ENCODE measurements at places on chromosomes 2 and 18. TPM values are rescaled to one million over a fixed set of nuclear protein-coding genes. Genes with fewer than 3 reads are reported as not detected.

SERPINB7 gene
- total RNA-seq = not detected

SCG2 gene
- 25.7 TPM for total RNA-seq

THUMPD2 gene
- total RNA-seq = 4.1 TPM

CIB4 gene
- not detected for total RNA-seq

PKP4 gene
- 31.1 TPM for total RNA-seq

MTCL1 gene
- total RNA-seq = 14.5 TPM

IL36A gene
- total RNA-seq = not detected

DYNAP gene
- not detected for total RNA-seq

GPR75 gene
- total RNA-seq = 1.4 TPM

- H3K4me3 ChIP-seq = no peak overlapping the region
- H3K4me1 ChIP-seq = no peaks in the 10 kb centered on the region
- no peaks in the 10 kb centered on the region for H3K36me3 ChIP-seq
- H3K27me3 ChIP-seq = no peaks in the 10 kb centered on the region
These were observed 71.7 kb downstream of the GALNT14 start for GRCh38 chr2:31066551-31066950.

GRCh38 chr2:234329202-234329960 lies 167.5 kb downstream of the ARL4C start:
- no peak overlapping the region for H3K4me3 ChIP-seq
- no peaks in the 10 kb centered on the region for H3K4me1 ChIP-seq
- no peak overlapping the region for H3K27ac ChIP-seq
- no peaks in the 10 kb centered on the region for H3K27me3 ChIP-seq

GRCh38 chr18:12975488-12975887 lies 15.7 kb upstream of the CEP192 start:
- H3K36me3 ChIP-seq = peaks cover 4% of the 10 kb centered on the region
- no peaks in the 10 kb centered on the region for H3K4me1 ChIP-seq
- DNase-seq = no peak
- H3K27me3 ChIP-seq = no peaks in the 10 kb centered on the region
- no peak overlapping the region for H3K27ac ChIP-seq
- H3K4me3 ChIP-seq = no peak overlapping the region

GRCh38 chr18:27845897-27846296 lies 331.0 kb downstream of the CDH2 start:
- no peak overlapping the region for H3K27ac ChIP-seq
- no peaks in the 10 kb centered on the region for H3K4me1 ChIP-seq
- H3K27me3 ChIP-seq = no peaks in the 10 kb centered on the region
- H3K36me3 ChIP-seq = no peaks in the 10 kb centered on the region
- H3K4me3 ChIP-seq = no peak overlapping the region

GRCh38 chr2:15049096-15049993 lies 416.8 kb downstream of the LRATD1 start:
- no peaks in the 10 kb centered on the region for H3K4me1 ChIP-seq
- peak; percentile 63 for DNase-seq

- no peaks in the 10 kb centered on the region for H3K36me3 ChIP-seq
- H3K4me3 ChIP-seq = no peak overlapping the region
- H3K4me1 ChIP-seq = no peaks in the 10 kb centered on the region
- no peak for DNase-seq
- no peaks in the 10 kb centered on the region for H3K27me3 ChIP-seq
These were observed 113.6 kb upstream of the COL5A2 start for GRCh38 chr2:189293164-189293563.

DNA sequence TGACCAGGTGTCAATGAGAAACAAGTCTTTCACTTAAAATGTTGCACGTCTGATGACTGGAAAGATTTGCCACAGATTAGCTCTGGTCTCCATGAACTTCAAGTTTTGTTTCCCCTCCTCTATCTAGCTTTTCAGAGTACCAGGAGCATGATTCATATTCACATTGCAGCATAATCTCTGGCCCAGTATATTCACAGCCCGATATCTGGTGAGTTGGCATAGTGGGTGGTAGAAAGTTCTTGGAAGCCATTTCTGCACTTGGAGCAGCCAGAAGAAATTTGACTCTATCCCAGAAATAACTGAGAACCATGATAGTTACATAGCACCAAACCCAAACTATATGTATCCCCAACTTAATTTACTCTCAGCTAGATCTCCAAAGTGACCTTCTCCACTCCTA lies 503.9 kb downstream of the PID1 start:
- DNase-seq = no peak
- no peaks in the 10 kb centered on the region for H3K27me3 ChIP-seq
- H3K36me3 ChIP-seq = no peaks in the 10 kb centered on the region
- H3K4me3 ChIP-seq = no peak overlapping the region
- H3K4me1 ChIP-seq = no peaks in the 10 kb centered on the region

DNA sequence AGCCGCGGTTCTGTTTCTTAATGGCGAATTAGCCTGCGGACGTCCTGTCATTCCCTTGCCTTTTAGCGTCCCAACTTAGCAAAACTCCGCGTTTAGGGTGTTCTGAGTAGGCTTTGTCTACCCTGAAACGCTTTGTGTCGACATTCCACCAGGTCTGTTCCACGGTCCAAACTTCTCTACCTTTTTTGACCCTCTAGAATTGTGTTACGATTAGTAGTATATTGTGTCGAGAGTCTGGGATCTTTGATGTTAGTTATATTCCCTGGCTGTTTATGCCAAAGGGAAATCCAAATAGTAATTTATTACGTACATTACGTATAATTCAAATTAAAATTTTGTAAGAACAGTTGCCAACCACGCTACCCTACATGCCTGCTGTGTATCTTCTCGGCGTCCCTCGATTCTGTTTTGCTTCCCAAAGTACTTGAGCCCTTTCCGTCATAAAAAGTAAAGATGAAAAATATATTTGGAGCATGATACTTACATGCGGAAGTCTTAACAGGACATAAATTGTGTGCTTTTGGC lies 495 bp upstream of the TTC32 start:
- DNase-seq = no peak
- H3K27me3 ChIP-seq = peaks cover 3% of the 10 kb centered on the region
- H3K27ac ChIP-seq = peak overlapping the region; percentile 95
- H3K36me3 ChIP-seq = no peaks in the 10 kb centered on the region

DNA sequence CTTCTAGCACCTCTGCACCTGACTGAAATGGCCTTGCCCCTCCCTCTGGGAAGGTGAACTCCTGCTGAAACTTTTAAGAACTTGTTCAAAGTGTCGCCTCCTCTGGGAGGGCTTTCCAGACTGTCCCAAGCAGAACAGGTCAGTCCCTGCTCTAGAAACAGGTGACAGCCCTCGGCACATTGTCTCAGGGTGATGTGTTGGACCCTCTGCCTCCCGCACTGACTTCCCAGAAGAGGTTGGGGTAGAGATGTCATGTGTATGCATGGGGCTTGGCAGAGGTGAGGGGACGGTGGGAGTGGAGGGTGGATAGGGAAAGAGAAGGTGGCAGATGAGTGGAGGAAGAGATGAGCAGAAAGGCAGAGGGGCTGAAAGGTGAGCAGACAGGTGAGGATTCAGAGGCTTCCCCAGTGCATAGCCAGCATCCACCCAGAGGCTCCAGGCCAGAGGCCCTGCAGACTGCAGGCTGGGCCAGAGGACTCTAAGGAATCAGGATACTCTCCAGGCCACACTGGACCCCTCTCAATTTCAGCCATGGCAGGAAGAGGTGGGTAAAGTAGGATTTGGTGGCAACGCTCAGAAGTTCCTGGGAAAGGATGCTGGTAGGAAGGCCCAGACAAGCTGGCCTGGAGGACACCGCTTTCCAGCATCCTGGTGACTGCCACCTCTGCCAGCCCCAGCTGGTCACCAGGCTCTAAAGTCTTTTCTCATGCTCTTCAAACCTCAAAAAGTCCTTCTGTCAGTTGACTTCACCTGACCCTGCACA lies 24.8 kb upstream of the TNS1 start:
- no peak overlapping the region for H3K27ac ChIP-seq
- no peak overlapping the region for H3K4me3 ChIP-seq

DNA sequence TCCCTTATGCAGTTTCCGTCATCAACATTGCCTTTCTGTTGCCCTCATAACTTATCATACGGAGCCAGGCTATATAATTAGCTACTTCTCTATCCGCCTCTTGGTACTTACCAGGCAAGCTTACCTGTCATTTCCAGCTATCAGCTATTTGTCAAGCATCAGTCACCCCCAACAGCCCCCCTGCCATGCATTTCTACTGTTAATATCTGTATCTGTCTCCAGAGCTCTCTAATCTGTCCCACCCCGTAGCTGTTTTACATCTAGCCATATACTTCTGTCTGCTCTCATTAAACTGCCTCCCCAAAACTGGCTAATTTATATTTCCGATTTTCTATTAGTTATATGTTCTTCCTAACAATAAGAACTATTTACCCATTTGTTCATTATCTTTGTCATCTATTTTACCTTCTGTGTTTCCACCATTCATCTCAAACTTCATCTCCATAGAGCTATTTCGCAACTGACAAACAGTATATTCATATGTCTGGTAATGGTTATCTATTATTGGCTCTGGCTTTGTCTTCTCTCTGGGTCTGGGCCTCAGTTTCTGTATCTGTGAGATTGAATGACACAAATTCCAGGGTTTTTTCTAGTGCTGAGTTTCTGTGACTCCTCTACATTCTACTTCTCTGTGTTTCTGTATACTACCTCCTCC lies 9.6 kb downstream of the EMX1 start:
- H3K4me3 ChIP-seq = no peak overlapping the region
- H3K36me3 ChIP-seq = no peaks in the 10 kb centered on the region
- H3K4me1 ChIP-seq = no peaks in the 10 kb centered on the region
- DNase-seq = no peak

DNA sequence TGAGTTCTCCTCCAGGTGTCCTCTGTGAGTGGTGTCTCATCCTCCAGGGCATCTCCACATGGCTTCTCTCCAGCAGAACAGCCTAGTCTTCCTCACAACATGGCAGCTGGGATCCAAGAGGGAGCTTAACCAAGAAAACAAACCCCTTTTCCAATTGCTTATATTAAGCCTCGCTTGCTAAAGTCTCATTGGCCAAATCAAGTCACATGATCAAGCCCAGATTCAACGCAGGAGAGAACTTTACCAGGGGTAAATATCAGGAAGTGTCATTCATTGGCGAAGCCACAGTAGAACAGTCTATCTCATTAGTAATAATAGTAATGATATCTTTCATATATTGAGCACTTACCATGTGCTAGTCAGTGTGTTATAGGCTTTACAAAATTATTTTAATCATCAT lies 53.1 kb downstream of the CDC42EP3 start:
- peaks cover 11% of the 10 kb centered on the region for H3K4me1 ChIP-seq
- DNase-seq = no peak
- no peaks in the 10 kb centered on the region for H3K36me3 ChIP-seq

- no peak overlapping the region for H3K27ac ChIP-seq
- no peaks in the 10 kb centered on the region for H3K27me3 ChIP-seq
- no peaks in the 10 kb centered on the region for H3K36me3 ChIP-seq
- no peak overlapping the region for H3K4me3 ChIP-seq
- H3K4me1 ChIP-seq = no peaks in the 10 kb centered on the region
These were observed 138.5 kb downstream of the DYM start for GRCh38 chr18:49321797-49322461.
